HFF-Myc (cell line): ENCODE measurements at places on chromosomes 5 and 9.

GRCh38 chr5:177382423-177383029 is 1.7 kb upstream of the SLC34A1 start:
- DNase-seq = no peak

GRCh38 chr5:169350016-169350415 is 49.1 kb upstream of the SLIT3 start:
- peak; percentile 30 for DNase-seq

- peak; percentile 29 for DNase-seq
These were observed 379.3 kb downstream of the PLK2 start for GRCh38 chr5:58080573-58080972.

- DNase-seq = no peak
These were observed 2.4 kb downstream of the PRRX2 start for GRCh38 chr9:129667850-129668249.

DNA sequence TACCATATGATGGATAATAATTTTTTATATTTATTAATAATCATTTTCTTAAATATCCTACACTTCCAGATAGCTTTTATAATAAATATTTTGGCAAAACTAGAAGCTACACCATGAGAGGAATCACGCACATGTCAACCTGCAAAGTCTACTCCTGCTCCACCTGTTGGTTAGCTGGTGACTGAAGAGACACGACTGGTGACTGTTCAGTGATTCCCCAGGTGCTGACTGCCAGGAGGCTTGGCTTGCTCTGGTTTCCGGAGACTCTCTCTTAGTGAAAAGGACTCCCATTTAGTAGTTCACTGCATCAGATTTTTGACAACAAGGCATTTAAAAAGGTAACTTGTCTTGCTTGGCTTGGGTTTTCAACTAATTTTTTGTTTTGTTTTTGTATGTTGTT is 20.9 kb downstream of the GZMA start:
- no peak for DNase-seq

DNA sequence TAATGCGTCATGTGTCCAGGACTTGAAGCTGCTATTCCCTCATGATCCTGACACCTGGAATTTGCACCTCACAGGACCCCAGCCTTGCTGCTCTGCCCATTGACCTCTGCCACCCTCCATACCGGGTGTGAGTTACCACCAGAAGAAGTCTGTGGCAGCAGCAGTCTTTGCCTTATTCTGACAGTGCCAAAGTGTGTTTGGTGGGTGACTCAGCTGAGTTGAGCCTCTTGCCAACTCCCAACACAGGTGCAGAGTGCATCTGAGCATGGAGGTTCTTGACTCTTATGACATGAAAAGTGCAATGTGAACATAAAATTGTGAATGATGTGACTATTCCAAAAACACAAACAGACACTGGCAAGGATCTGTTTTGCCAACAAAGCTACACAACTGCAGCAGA is 1166.5 kb upstream of the CDH18 start:
- DNase-seq = no peak

DNA sequence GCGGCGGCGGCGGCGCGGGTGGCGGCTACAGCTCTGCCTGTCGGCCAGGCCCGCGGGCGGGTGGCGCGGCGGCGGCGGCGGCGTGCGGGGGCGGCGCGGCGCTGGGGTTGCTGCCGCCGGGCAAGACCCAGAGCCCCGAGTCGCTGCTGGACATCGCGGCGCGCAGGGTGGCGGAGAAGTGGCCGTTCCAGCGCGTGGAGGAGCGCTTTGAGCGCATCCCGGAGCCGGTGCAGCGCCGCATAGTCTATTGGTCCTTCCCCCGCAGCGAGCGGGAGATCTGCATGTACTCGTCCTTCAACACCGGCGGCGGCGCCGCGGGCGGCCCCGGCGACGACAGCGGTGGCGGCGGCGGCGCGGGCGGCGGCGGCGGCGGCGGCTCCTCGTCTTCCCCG is 296 bp downstream of the ZSWIM6 start:
- DNase-seq = no peak

GRCh38 chr5:39191216-39191615 is 28.1 kb downstream of the FYB1 start:
- no peak for DNase-seq

- DNase-seq = no peak
These were observed 43.3 kb downstream of the ANKRD33B start for GRCh38 chr5:10607023-10607665.

DNA sequence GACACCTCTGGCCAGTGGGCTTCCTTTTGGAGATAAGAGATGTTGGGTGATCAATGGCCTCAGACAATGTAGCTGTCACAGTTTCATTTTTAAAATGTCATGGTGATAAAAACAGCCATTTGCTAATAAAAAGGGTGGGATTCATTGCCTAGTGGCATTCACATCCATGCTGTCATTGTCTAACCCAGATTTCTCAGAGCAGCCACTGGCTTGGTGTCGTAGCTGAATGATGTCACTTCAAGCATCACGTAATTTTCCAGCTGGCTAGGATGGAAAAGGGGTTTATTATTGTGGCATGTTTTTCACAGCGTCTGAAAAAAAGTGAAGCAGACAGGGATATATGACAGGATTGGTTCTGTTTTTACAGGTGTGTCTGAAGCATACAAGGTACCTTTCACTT is 184.7 kb downstream of the AOPEP start:
- no peak for DNase-seq

GRCh38 chr5:177134697-177135225 is 1.2 kb downstream of the NSD1 start:
- DNase-seq = no peak

- no peak for DNase-seq
These were observed 95.6 kb downstream of the GNAQ start for GRCh38 chr9:77935974-77936373.

DNA sequence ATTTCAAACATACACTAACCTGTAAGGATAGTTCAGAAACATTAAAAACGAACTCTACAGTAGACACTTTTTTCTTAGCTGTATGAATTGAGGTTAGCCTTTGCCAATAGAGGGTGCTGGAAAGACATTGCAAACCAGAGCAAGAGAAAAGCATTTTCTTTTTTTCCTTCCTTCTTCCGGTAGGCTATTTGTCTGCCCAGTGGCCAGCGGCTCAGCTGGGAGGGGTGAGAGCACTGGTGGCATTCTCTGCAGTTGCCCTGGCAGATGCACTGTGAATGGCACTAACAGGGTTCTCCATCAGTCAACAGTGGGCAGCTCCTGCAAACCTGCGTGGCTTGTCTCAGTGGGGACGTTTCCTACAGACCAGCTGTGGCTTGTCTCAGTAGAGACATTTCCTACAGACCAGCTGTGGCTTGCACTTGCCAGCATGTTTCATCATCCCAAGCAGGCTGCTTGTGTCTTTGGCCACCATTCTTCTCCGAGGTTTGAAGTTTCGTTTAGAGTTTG is 984.5 kb upstream of the CDH18 start:
- no peak for DNase-seq

DNA sequence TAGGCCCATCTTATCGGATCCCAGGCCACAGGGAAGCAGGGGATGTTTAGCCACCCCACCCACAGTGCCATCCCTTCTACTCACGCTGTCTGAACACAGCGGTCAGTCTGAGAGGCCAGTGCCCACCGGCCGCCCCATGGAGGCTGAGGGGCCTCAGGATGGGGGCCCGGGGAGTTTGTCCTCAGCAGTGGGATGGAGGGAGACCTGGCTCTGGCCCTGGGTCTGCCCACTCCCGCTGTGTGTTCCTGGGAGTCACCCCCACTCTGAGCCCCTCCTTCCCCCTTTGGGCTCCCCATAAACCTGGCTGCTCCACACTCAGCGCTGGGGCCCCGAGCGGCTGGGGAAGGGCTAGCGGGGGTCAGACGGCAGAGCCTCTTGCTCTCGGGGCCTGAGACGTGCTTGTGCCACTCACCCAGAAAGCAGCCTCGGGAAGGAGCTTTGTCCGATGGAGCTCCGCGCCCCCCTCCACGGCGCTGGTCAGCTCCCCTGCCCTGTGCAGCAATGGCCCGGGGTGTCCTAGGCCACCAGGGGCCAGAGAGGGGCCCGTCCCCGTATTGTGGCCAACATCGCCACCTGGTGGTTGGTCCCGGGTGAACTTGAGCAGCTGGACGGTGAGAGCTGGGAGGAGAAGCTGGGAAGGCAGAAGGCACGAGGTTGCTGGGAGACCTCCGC is 10.9 kb upstream of the LAMC3 start:
- peak; percentile 38 for DNase-seq
